ENCODE measurements at places on chromosomes 3 and 15.

DNA sequence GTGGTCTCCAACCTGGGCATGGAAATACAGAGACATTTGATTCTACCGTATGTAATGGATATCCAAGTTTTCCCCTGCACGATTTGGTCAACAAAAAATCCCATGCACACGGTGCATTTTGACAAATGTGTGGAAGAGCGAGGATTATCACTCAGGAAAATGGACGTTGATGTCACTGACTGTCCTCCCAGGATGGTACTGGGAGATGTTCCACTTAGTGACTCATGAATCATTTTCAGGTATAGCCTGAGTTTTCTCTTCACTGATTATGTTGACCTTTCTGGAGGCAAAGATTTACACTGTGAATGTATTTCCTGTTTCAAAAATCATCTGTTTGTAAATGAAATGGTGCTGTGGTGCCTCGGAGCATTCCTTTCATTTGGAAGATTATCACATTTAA is 596.7 kb upstream of the ADAMTS9 start:
- no peak for DNase-seq

- no peak for DNase-seq
These were observed 49.5 kb downstream of the MYLK start for GRCh38 chr3:123834631-123835030.

DNA sequence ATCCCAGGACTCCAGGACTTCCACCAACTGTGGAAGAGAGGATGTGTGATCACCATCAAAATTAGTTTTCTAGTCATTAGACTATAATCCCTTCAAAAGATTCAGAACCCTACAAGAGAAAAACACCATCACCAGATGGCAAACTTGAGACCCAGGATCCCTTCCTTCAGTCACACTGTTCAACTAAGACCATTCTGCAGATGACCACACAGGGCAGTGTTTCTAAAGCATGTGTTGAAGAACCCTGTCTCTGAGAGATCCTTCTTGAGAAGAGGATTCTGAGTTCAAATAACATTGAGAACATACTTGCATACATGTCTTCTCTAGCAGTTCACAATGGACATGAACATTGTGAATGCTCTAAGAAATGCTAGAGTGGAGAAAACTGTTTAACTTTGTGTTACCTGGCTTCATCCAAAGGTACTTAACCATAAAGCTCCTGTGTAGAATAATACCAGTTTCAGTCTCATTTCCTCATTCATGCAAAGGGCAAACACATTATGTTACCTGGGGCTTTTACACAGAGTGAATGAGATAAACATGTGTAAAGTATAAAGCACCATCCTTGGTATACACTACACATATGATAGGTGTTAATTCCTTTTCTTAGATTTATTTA is 2.4 kb upstream of the ADGRG7 start:
- DNase-seq: no peak

GRCh38 chr15:85623315-85624049 is 171.2 kb downstream of the KLHL25 start:
- DNase-seq: no peak

DNA sequence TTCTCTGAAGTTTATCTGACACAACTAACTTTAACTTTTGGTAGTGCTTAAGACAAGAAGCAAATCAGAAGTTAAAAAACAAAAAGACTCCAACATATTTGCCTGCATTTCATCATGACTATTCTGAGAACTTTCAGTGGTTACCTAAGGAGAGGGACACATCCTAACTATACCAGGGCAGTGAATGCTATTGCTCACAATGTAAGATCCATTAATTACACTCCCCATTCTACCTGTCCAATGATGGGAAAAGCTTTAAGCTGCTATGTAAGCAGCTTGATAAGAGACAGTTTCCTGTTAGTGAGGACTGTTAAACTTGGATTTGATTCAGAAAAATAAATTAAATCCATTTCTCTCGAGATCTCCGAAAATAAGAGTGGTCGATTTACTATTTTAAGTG is 37.5 kb downstream of the SERPINI1 start:
- DNase-seq: no peak

GRCh38 chr3:177306252-177306651 is 109.0 kb upstream of the TBL1XR1 start:
- DNase-seq: no peak

GRCh38 chr15:57647071-57647790 is 55.5 kb downstream of the MYZAP start:
- DNase-seq: no peak

GRCh38 chr15:94097552-94097951 is 133.8 kb upstream of the MCTP2 start:
- no peak for DNase-seq

GRCh38 chr3:71050538-71051258 is 532.8 kb downstream of the FOXP1 start:
- DNase-seq: no peak

DNA sequence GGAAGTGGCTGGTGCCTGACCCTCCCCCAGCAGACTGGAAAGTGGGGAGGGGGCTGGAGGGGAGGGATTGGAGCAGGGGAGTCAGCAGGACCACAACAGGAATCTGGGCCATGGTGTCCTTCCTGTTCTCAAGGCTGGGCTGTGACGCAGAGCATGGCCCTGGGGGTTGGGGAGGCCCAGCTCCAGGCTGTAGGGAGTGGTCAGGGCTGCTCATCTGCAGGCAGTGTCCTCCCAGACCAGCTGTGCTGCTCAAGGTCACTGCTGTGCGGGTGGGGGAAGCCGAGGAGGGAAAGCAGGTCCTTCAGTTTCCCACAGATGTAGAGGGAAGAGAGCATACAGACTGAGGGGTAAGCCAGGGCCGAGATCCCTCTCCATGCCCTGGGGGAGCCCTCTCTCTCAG is 40.7 kb downstream of the CYP11A1 start:
- no peak for DNase-seq

GRCh38 chr15:23787346-23788105 is 100.4 kb upstream of the NDN start:
- DNase-seq: no peak

DNA sequence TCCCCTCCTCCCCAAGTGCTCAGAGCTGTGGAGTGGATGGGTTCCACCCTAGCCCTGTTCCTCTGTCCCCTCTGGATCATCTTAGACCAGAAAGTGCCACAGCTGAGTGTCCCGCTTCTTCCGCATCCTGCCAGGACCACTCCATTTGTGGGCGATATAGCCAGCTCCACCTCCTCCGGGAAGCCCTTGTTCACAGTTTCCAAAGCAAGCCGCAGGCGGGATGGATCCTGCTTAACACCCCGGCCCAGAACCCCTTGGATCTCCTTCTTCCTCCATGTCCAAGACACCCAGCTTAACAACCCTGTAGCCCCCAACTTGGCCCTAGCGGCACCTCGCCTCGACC is 490 bp upstream of the ALAS1 start:
- no peak for DNase-seq

DNA sequence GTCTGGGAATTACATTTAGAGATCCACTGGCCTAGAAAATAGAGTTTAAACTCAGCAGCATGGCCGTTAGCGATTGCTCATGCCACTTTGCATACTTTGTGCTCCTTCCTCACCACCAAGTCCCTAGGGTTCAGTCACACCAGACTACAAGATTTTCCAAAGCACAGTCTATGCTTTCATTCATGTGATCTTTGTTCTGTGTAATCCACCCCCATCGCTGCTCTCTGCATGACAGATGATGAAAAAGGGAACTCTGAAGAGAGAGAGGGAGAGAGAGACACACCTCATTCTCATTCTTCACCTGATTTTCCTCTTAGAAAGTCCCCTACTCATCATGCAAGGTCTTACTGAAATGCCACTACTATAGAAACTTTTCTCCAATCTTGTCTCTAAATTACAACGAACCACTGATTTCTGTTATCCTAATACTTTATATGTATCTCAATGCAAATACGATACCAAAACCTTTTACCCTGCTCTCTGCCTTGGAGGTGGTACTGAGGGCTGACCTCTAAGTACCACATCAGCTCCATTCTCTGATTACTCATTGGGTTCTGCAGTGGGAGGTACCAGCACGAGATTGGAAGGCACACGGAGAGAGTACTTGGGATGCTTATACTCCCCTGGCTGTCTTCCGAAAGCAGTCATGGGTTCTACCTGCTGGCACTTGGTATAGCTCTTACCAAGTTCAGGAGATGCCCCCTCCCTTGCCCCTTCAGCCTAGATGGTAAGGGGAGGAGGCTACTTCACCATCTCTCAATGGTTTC is 1.1 kb upstream of the PARP15 start:
- DNase-seq: no peak

GRCh38 chr3:187586226-187586625 is 84.0 kb downstream of the SST start:
- DNase-seq: no peak

- peak; percentile 48 for DNase-seq
These were observed at the start of gene PLCH1 for GRCh38 chr3:155744626-155745324. TSS of gene PLCH1 (minus strand) at chr3:155745071. CDS start at chr3:155704224, 40,847 bp downstream.

GRCh38 chr3:152193673-152194267 is 75.0 kb upstream of the MBNL1 start:
- no peak for DNase-seq

- no peak for DNase-seq
These were observed 40.9 kb upstream of the PCSK6 start for GRCh38 chr15:101530224-101530958.

DNA sequence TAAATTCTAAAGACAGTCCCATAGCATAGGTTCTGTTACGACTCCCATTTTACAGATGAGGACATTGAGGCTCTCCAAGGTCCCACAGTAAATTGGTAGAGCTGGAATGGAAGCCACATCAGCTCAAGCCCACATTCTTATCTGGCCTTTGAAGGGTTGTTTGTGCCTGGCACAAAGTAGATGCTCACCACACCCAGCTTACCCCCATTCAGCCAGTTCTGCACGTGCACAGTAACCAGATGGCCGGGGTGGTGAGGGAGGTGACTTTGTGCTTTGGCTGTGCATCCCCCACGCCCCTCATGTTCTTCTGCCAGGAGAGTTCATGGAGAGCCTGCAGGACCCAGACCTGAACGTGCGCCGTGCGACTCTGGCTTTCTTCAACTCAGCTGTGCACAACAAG is 16.2 kb downstream of the RPL32 start:
- DNase-seq: no peak

DNA sequence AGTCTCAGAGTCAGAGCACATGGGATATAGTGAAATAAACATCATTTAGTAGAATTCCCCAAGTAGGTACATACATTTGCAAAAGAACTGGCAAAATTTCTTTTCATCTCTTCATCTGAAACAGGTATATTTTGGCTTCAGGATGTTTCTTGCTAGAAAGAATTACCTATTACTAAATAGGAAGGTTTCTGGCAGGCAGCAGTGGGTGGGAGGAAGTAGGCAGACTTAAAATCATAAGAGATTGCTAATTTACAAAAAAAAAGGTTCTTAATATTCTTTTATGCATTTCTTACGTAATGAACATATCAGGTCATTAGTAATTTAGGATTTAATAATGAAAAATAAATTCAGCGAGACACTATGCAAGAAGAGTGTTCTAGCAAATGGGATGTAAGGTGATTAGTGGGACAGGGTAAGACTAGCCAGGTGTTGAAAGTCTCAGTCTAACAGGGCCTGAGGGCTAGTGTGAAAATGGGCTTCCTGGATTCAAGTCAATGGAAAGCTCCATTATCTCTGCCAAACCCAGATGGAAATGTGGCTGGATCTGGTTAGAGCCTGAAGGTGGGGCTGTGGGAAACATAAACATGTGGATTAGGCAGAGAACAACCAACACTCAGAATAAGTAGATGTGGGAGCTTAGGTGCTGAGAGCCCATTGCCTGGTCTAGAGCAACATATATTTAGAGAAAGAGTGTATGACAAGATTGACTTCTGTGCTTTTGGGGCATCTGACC is 127.4 kb upstream of the FEZF2 start:
- no peak for DNase-seq

- no peak for DNase-seq
These were observed 948.1 kb downstream of the FHIT start for GRCh38 chr3:60303160-60303559.

DNA sequence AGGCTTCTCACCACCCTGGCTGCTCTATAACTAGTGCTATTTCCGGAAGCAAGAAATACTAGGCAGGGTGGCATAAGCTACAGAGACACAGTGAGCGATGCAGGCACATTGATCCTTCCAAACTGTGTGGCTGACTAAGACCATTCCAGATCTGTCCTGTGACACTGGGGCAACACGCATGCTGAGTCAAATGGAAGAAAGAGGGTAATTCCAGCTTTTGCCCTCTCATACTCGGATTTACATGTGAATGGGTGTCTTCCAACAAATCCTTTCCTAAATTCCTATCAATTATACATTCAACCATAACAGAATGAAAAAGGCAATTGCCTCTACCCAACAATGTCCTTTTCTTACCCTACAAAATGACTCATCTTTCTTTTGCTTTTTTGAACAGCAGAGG is 5.1 kb downstream of the FSIP1 start:
- no peak for DNase-seq

DNA sequence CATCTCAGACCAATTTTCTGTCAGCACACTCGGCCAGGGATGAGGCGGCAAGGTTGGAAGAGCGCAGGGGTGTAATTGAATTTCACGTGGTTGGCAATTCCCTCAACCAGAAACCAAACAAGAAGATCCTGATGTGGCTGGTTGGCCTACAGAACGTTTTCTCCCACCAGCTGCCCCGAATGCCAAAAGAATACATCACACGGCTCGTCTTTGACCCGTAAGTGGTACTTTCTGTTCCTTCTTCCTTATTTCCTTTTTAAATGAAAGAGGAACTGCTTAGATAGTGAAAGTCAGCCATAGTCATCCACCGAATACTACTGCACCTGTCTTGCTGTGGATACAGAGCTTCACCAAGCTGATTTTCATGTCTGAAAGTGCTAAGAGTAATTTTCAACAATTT is 60.1 kb downstream of the SGO1 start:
- DNase-seq: no peak

DNA sequence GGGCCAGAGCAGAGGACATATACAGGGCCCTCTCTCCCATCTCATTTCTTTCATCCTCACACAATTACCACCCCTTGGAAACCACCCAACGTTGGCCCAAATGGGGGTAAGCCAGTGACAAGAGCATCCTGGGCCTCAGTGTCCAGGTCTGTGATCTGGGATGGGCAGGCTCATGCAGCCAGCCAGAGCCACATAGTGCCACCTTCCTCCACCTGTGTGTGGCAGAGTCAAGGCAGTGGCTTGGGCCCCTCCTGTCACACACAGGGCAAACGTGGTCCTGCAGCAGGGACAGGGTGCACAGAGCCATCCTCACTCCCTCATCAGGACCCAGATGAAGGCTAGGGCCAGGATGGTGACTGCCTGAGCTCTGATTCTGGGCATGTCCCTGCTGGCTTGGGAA is 2.3 kb upstream of the MYL3 start:
- DNase-seq: no peak

GRCh38 chr3:94972066-94972465 is 909.2 kb downstream of the NSUN3 start:
- DNase-seq: no peak

DNA sequence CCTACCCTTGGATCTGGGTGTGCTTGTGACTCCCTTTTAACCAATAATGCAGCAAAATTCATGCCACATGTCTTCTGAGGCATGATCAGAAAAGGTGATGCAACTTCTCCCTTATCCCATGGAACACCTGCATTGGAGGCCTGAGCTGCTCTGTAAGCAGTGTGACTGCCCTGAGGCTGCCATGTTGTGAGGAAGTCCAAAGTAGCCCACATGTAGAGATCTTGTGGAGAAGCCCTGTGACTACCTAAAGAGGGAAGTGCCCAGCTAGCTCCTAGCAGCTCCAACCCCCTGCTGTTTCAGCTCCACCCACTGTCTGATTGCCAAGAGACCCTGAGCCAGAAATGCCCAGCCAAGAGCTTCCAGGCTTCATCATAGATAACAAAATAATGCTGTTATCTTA is 6.4 kb upstream of the NR1D2 start:
- no peak for DNase-seq
